ENCODE measurements at places on chromosomes 2 and 18.

DNA sequence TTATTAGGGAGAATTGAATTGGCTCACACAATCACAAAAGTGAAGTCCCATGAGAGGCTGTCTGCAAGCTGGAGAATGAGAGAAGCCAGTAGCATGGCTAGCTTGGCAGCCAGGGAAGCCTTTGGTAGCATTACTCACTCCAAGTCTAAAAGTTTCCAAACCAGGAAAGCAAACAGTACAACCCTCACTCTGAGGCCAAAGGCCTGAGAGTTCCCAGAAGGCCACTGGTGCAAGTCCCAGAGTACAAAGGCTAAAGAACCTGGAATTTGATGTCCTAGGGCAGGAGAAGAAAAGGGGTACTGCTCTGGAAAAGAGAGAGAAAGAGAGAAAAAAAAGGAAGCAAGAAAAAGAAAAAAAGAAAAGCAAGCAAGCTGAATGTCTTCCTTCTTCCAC lies 318.2 kb downstream of the RND3 start:
- DNase-seq = no peak

- DNase-seq = no peak
These were observed 98.0 kb upstream of the BZW1 start for GRCh38 chr2:200713704-200714064.

- DNase-seq = no peak
These were observed 494.8 kb upstream of the NRXN1 start for GRCh38 chr2:51526766-51527165.

- DNase-seq = no peak
These were observed 183.1 kb downstream of the INO80D start for GRCh38 chr2:205902900-205903237.

DNA sequence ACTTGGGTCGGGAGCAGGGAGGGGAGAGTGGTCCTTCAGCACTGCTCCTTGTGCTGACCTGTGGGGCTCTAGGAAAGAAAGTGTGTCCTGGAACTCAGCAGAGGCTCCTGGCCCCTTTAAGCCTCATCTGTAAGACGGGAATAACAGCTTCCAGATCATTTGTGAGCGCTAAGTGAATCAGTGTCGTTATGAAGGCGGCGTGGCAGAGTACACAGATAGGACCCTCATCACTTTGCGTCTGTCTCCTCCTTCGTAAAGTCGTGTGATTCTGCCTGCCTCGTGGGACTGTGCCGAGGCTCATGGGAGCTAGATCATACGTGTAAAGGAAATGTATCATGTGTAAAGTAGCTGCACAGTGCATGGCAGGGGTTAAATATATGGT lies 18.6 kb downstream of the COLEC11 start:
- DNase-seq = no peak

- DNase-seq = no peak
These were observed 154.0 kb downstream of the WDPCP start for GRCh38 chr2:63434024-63435001.

DNA sequence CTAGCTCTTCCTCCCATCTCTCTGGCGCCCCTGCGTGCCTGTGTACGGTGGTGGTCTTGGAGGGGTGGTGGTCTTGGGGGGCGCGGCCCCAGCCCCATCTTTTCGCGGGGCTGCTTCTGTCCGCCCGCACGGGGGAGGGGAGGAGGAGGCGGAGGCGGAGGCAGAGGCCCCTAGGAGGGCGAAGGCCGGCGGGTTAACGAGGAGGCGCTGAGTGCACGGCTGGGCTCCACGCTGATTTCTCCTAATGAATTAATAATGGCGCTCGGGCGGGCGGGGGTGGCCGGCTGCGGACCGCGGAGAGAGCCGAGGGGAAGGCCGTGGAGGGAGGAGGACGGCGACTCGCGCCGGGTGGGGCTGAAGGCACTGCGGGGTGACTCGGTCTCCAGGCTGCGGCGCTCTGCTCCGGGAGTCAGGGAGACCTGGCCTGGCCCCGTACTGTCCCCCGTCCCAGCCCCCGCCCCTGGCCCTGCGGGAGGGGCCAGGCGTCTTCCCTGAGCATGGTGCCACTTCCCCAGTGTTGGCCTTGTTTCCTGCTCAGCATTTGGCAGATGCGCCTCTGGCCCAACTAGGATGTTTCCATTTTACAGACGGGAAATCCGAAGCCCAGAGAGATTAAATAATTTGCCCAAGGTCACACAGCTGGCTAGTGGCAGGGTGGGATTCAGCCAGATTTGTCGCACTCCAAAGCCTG lies 6.0 kb downstream of the GAREM2 start:
- no peak for DNase-seq

DNA sequence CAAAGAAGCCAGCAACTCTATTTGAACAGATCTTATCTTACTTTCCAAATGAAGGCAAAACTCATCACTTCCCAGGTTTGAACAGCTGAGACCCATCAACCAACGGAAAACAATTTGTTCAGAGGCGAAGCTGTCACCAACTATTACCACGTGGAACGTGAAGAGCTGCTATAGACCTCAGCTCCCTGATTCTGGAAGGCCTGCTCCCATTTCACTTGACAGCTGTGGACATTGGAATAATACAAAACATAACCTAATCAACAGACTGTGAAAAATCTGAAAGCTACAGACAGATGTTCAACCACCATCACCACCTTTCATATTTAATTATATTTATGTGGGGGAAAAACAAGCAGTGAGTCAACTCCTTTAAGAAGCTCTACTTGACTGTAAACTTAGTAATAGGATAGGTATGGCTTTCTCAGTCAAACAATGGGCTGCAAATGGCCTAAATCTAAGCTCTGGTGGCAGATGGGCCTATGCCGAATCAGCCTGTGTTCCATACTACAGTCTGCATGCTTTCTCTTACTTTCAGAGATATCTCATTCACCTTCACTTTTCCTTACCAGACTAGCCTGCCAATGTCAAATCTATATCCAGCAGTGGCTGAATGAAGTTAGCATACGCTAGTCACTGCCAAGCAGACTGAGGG lies 896.4 kb downstream of the TDRD15 start:
- no peak for DNase-seq

GRCh38 chr2:239871481-239872435 lies 153.4 kb downstream of the NDUFA10 start:
- no peak for DNase-seq

- no peak for DNase-seq
These were observed 2.6 kb downstream of the RAMP1 start for GRCh38 chr2:237861875-237862527.

DNA sequence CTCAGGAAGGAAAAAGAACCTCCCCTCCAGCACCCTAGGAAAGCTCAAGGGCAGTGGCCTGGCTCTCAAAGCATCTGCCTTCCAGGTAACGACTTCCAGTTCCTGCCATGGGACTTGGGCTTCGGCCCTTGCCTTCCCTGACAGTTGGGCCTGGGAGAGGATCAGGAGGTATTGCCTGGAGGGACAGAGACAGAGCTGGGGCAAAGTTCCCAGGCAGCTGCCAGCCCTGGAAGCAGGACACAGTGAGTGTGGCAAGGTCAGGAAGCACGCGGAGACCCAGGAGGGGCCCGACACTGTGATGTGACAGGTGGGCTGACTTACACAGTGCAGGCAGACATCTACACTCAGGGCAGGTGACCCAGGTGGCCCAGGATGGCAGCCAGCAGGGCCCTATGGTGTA lies 87.5 kb upstream of the BOD1L2 start:
- DNase-seq = no peak

DNA sequence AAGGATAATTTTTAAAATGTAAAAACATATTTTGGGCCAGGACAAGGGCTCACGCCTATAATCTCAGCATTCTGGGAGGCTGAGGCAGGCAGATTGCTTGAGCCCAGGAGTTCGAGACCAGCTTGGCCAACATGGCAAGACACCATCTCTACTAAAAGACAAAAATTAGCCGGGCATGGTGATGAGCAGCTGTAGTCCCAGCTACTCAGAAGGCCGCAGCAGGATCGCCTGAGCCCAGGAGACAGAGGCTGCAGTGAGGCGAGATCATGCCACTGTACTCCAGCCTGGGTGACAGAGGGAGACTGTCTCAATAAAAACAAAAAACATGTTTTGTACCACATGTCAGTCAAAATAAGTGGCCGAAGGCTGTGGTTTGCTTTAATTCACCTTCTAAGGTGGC lies 122.5 kb downstream of the HDAC4 start:
- DNase-seq = no peak

GRCh38 chr2:42897358-42897757 lies 105.0 kb upstream of the HAAO start:
- DNase-seq = no peak

DNA sequence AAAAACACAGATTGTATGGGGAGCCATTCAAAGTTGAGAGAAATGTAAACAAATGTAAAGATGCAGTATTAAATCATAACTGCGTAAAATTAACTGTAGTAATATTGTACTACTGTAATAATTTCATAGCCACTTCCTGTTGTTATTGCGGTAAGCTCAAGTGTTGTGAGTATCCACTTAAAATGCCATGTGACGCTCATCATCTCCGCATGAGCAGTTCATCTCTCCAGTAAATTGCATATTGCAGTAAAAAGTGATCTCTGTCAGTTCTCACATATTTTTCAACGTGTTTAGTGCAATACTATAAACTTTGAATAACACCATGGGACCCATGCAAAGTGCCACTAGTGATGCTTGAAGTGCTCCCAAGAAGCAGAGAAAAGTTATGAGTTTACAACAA lies 41.8 kb upstream of the SP3 start:
- DNase-seq = no peak

GRCh38 chr2:42098571-42099437 lies 51.0 kb downstream of the PKDCC start:
- no peak for DNase-seq

- no peak for DNase-seq
These were observed 228.4 kb upstream of the COPS8 start for GRCh38 chr2:236857246-236857645.

DNA sequence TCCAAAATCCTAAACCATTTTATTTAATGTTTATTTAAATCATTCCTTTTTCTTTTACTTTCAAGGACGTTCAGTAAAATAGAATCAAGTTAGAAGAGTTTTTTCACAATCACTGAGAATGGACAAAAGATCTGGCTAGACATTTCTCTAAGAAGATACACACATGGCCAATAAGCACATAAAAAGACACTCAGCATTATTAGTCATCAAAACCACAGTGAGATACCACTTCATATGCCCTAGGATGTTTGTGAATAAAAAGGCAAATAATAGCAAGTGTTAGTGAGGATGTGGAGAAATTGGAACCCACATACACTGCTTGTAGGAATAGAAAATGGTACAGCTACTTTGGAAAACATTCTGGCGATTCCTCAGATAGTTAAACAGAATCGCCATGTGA lies 76.1 kb downstream of the RHBDD1 start:
- no peak for DNase-seq

DNA sequence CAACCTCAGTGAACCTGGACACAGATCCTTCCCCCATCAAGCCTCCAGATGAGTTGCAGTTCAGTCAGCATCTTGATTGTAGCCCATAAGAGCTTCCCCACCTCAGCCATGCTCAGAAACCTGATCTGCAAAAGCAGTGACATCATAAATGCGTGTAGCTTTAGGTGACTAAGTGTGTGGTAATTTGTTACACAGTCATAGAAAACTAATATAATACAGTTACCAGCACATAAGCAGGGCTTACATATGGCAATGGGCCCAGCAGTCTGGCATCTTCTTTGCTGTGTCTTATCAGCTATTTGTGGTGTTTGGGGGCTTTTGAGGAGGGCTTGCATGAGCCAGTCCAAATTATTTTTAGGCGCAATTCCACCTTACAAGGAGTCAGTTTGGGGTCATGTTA lies 807.0 kb downstream of the SLC4A3 start:
- DNase-seq = no peak

GRCh38 chr2:174072069-174072468 lies 106.9 kb upstream of the SP3 start:
- DNase-seq = no peak

GRCh38 chr2:155368934-155369333 lies 670.4 kb downstream of the KCNJ3 start:
- DNase-seq = no peak

DNA sequence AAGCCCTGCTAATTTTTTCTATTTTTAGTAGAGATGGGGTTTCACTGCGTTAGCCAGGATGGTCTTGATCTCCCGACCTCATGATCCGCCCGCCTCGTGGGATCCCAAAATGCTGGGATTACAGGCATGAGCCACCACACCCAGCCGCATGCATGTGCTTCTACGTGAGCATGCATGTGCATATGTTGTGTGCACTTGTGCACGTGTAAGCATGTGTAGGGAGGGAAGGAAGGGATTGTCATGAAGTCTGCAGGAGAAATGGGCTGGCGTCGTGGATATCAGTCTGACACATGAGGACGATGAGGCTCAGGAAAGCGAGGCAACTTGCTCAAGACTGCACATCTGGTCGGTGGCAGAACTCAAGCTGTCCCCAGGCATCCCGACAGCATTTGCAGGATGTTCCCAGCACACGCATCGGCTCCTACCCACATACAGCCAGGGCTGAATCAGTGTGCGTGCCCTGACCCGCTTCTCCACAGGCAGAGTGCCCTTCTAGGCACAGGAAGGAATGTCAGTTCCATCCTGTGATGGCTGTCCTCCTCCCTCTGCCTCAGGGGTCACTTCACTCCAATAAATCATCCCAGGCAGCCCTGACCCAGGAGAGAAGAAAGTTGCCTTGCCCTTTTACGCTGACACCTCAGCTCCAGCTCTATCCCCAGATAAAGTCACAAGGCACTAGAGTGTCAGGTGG lies 49.9 kb upstream of the SLC14A2 start:
- no peak for DNase-seq

GRCh38 chr2:21118302-21118920 lies 5.4 kb upstream of the TDRD15 start:
- no peak for DNase-seq

DNA sequence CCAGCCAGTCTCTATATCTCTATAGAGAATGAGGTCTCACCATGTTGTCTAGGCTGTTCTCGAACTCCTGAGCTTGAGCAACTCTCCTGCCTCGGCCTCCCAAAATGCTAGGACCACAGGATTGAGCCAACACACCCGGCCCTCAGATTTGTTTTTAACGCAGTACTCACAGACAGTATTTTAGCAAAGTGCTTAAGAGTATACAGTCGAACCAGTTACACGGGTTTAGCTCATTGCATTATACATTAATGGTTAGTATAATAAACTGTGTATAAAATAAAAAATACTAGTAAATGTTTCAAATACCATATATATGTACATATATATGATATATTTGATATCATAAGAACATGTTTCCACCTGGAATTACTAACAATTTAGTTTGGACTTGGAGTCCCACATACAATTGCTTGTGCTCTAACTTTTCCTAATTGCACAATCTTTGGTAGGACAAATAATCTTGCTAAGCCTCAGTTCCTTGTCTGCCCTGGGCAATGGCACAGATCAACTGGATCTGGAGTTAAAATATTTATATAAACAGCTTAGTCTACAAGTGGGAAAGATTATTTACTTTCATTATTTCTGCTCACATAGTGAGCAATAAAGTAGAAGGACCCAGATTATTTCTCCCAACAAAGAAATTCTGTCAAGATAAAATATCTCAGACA lies 508.9 kb upstream of the LRATD1 start:
- no peak for DNase-seq

- no peak for DNase-seq
These were observed 18.7 kb upstream of the RGPD4 start for GRCh38 chr2:107807988-107808387.

Measured in esophagus squamous epithelium (tissue), 5 donors.